D341Med (cell line): ENCODE measurements at places on chromosomes 6 and 20.
A peak's percentile ranks its signal among the peaks of the same experiment; 100 is the strongest.

DNA sequence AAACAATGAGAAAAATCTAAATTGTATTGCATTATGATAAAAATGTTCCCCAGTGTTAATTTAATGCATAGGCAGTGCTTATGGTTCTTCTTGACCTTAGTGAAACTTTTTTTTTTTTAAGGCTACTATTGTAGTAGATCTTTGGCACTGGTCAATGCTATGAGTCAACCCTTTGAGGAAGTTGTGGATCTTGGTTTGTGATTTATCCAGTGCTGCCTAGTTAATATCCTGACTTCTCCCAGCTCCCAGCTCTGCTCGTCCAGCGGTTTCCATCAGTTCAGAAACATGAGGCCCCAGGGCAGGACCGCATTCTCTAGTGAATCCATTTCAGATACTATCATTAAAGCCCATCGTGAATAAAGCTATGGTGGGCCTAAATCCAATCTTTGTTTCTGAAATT is 364.5 kb upstream of the JARID2 start:
- no peak for DNase-seq

DNA sequence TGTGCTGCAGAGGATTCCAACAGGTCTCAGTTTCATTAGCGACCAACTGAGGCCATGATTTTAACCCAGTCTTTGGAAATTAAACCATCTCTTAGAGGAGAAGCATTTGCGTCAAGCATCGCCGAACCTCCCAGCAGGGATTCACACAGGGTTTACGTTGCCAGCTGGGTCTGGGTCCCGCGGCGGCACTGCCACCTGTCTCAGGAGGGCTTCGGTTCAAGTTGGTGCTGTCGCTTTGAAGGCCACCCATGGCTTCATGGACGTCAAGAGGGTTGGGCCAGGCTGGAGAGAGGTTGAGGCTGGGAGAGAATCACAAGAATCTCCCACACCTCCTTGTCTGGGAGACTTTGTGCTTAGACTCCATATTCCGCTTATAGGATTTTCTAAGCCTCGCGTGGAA is 43.0 kb upstream of the FRMD1 start:
- peak; percentile 13 for DNase-seq

DNA sequence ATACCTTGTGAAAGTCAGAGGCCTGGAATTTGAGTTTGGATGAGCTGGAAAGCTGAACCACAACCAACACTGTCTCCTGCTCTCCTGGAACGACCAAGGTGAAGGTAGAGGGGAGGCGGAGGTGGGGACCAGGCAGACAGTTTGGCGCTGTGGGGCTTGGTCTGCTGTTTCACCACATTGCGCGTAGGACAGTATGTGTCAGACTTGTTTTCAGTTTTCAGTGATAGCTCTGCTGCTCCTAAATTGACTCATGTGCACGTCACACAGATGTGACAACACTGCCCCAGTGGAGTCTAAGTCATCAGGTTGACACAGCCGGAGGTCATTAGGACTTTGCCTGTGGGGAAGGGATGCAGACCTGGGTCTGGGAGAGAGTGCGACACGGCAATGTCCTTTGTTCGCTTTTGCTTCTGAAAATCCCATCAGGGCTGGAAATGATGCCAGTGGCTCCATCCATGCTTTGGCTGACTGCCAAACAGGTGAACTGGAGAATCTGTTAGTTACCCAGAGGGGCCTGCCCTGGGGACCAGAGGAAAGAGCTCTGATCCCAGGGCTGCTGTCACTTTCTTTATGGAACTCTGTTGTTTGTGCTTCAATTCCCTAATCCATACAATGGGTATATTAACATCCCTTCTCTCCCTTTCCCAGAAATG is 255.5 kb downstream of the CDC5L start:
- DNase-seq, result no peak

GRCh38 chr6:25219216-25219916 is 59.8 kb upstream of the CARMIL1 start:
- DNase-seq, result no peak

- no peak for DNase-seq
Measured at GRCh38 chr6:166687879-166688205, 60.8 kb upstream of the RPS6KA2 start.

DNA sequence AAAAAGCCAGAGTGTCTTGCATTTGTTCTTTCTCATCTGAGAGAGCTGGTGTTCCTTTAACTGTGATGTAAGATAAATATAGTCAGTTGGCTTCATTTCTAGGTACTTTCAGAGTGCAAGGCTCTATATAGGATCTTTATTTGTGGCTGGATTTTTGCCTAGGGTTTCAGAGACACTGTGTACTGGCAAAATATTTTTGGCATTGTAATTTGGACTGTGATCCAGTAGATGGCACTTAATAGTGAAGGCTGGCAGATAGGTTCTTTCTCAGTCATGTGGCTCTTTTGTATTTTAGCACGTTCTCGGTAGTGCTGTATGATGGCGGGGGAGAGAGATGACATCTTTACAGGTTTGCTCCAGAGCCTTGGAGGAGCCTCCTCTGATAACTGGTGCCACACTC is 26.8 kb upstream of the SLC35B3 start:
- DNase-seq, result no peak

DNA sequence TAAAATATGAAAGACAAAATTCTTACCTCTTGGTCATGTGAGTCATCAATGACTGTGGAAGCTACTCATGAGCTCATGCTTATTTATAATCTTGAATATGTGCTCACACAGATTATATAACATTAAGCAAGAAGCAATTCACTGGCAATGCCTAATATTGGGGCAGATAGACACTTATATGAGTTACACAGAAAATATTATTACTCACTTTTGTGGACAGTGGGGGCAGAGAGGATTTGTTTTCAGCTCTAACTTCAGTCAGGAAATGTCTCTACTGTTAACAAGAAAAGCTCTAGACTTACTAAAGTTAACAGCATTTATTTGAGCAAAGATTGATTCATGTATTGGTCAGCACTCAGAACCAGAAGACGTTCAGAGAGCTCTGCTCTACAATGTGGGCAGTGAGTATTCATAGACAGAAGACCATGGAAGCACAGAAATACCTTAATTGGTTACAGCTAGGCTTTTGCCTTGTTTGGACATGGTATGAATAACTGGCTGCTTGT is 85.8 kb upstream of the AHI1 start:
- DNase-seq, result no peak

DNA sequence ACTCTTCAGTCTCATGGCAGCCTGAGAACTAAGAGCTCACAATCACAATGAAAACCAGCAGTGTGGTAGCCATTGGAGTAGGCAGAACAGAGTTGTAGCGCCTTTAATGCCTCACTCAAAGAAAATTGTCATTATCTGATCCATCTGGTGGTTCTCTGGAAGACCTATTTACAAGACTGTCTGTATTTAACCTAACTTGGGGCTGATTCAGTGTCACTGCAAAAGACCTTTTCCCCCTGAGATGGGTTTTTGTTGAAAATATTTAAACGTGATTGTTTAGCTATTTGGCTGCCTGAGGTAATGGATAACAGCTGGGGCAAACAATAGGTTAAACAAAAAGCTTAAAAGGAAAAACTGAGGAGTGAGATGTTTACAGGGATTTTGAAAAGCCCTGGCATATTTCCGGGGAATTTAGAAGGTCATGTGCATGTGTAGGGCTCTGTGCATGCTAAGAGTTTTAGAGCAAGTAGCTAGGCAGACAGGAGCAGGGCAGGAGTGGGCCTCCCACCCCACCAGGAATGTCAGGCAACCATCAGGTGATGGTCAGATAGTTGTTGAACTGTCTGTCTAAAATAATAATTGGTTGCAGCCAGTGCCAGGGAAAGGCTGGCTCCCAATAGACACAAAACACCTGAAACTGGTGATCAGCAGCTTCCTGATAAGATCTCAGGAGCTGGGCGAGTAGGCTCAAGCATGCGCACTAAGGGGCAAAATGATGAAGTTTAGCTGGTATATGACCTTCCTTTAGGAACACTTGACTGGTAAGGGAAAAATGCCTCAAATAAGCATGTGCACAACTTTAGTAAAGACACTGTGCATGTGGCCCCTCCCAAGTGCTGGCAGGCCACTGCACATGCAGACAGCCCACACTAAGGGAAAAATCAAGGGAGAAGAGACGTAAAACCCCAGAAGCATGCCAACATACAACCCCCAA is 70.8 kb upstream of the AKIRIN2 start:
- no peak for DNase-seq

GRCh38 chr6:163318071-163318786 is 96.3 kb upstream of the QKI start:
- no peak for DNase-seq

DNA sequence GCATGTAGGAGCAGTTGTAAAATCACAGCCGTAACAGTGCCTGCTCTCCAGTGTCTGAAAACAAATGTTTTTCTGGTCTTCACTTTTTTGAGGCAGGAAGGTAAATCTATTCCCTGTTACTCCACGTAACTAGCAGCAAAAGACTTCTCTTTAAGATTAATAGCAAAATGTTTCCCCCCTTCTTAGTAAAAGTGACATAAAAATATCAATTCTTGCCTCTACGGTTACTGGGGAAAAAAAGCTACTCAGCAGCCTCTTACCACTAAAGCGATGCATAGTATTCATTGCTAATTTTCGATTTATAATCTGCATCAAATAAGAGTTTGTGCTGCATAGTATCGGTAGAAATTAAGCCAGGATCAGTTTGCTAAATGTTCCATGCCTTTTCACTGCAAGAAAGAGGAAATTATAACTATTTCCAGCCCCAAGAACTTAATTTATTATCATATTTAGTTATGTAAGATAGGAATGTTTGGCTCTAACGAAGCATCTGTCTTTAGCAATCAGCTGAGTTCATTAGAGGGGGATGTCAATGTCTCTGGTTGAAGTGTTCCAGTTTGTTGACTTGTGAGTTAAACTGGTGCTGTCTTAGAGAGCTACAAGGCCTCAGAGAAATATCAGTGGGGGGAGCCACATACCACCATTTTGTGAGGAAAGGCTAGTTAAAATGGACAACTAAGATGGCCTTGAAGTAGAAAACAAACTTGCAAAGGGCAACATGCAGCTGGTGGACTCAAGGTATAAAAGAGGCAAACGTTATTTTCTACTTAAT is 617 bp upstream of the TSPYL1 start:
- no peak for DNase-seq

GRCh38 chr6:151901009-151901411 is 93.5 kb downstream of the ESR1 start:
- no peak for DNase-seq

GRCh38 chr6:43304361-43304760 is 4.3 kb downstream of the CRIP3 start:
- DNase-seq, result no peak

DNA sequence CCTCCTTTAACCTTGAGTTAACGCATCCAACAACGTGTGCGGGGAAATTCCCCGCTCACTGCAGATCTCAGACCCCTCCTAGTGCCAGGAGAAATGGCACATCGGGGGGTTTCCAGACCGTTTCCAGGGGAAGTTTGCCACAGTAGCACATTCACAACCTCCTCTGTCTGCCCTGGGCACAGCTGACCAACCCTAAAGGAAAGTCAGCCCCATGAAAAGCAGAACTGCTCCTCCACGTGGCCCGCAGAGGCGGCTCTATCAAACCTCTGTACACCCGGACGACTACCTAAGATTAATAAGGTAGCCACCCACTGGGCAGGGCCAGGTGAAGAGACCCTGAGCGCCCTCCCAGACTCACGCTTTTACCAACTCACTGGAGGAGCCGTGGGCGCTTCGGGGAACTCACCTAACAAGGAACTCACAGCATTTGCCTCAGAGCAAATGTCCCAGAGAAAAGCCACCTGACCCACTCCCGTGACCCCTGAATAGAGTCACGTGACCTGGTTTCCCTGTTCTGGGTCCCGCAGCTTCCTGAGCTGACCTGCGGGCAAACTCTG is 93.1 kb downstream of the PRND start:
- DNase-seq, result no peak

DNA sequence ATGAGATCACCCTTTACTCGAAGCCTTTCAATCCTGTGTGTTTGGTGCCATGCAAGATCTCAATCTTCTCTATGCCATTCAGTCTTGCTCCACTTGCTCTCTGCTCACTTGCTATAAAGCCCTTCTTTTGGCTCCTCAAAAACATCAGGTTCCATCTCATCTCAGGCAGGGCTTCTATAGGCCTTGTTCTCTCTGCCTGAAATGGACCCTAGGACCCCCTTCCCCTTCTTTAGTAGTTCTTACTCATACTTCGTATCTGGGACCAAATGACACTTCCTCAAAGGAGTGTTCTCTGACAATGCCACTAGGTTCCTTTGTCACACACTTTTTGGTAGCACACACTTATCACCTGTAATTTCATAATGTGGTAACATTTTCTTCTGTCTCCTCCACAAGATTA is 116.7 kb upstream of the FAM184A start:
- no peak for DNase-seq

DNA sequence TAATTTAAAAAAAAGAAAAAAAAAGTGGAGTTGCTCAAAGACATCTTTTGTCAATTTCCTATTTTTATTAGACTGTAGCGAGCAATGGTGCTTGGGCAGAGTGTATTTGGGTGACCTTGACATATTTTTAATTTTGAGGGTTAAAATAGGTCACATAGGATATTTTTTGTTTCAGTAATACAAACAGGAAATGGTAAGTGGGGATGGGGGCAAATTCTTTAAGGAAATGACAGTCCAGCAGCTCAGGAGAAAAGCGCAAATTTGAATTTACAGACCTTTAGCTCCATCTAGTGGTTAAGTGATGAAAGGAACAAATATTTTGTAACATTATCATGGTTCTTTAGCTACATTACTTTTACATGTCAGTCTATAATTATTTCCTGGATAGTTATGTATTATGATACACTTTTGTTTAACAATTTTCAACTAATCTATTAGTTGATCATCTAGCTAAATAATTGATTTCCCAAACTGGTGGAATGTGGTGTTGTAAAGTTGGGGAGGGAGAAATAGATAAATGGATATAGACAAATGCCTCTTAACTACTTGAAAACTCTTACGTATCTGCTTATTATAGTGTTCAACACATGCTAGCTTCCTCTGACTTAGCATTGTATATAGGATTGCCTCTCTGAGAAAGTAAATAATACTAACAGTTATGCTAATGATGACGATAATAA is 10.0 kb downstream of the CITED2 start:
- DNase-seq, result peak; percentile 40

GRCh38 chr20:6704132-6704861 is 63.2 kb upstream of the BMP2 start:
- DNase-seq, result no peak

DNA sequence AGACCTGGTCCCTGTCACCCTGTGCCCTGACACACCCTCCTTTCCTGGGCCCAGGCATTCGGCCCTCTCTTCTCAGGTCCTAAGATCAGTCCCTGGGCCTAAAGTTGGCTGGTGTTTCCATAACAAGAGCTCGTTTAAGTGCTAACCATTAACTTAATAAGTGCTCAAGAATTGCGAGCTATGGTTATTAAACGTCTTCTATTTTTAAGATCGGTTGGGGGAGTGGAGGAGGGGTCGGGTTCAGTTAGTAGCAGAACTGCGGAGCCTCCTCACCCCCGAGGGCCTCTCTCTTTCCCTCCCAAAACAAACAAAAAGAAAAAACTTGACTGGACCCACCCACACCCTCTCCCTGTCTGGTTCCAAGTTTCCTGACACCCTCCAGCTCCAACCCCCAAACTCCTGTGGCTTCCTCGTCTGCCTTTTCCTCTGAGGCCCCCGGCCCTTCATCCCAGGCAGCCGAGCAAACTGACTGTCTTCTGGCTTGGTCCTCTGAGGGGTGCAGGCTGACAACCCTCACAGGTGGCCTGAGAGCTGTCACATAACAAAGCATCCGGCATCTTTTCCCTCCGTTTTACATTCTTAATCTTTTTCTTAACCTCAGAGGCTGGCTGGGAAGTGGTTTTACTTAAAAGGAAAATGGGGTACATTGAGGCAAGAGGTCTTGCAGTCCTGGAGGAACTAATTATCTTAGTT is 2.0 kb downstream of the STK35 start:
- no peak for DNase-seq

- no peak for DNase-seq
Measured at GRCh38 chr20:32650401-32650944, 23.3 kb downstream of the C20orf203 start.

GRCh38 chr6:101462576-101462975 is 69.1 kb downstream of the GRIK2 start:
- DNase-seq, result no peak
